ENCODE measurements at places on chromosomes 11 and 22.

GRCh38 chr22:27802346-27803073 lies 954 bp upstream of the MN1 start:
- DNase-seq: no peak

- DNase-seq: no peak
Measured at GRCh38 chr11:5622802-5623201, 2.0 kb upstream of the TRIM34 start.

GRCh38 chr11:19972651-19973050 lies 187.6 kb downstream of the DBX1 start:
- no peak for DNase-seq

DNA sequence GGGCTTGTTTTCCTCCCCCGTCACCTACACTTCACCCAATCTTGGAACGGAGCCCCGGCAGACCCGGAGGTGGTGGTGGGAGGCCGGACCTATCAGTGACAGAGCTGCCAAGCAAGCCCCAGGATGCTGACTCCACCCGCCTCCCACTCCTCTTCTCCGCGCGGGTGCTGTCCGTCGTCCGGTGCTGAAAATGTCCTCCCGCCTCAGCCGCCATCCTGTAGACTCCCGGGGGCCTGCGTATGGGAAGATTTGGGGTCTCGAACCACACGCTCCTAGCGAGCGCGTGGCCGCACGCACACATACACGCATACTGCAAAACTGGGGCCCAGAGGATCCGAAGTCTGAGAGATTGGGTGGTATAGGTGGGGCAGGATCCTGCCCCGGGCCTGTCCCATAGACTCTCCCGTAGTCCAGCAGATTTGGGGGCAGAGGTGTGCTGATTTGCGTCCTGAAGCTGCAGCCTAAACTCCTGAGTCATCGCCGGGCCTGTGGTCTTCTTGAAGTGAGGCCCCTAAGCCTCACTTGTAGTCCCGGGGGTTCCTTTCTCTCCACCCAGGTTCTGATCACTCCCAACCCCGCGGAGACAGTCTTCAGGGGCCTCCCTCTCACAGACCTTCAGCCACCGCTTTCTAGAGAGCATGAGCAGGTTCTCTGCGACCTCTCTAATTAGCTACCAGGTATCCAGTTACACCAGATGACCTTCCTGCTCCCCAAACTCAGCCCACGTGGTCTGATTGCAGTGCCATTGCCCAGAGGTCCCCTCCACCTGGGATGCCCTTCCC lies 796 bp upstream of the YIF1A start:
- DNase-seq: no peak

DNA sequence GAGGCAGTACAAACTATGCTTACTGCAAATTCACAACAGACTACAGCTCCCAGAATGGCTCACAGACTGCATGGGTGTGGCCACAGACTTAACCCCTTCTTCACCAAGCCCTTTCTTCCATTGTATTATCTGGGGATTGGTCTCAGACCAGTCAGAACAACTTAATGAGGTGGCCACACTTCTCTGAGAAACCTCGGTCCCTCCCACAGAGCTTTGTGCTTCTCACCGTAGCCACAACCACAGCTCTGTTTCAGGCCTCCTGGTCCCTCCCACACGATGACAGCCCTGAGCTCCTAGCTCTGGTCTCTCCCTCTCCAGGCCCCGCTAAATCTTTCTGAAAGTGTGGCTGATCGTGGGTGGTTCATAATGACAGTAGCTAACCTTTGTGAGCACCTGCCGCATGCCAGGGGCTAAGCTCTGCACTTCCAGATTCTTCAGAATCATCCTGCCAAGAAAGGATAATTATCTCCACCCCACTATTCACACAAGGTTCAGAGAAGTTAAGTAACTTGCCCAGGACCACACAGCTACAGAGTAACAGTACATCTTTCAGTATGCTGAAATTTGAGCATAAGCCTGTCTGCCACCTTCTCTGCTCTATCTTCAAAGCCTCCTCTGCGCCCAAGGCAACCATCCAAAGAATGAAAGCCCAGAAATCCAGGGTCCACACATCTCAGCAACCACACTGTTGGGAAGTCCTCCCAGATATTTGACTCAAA lies 5.4 kb downstream of the PDE2A start:
- no peak for DNase-seq

DNA sequence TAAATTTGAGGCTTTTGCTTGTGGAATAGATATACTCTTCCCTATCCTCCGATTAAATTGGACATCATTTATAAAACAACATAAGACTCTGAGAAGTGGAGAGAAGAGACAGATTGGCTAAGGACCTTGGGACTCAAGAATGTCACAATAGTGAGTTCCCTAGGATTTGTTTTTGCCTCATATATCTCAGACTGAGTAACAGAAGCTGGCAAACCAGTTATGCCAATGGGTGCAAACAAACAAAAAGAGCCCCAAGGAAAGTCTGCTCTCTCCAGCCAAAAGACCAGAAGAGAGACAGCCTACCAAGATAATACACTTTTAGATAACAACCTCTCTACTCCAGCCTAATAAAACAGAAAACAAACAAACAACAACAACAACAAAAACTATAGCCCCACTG lies 28.9 kb downstream of the DEUP1 start:
- no peak for DNase-seq

DNA sequence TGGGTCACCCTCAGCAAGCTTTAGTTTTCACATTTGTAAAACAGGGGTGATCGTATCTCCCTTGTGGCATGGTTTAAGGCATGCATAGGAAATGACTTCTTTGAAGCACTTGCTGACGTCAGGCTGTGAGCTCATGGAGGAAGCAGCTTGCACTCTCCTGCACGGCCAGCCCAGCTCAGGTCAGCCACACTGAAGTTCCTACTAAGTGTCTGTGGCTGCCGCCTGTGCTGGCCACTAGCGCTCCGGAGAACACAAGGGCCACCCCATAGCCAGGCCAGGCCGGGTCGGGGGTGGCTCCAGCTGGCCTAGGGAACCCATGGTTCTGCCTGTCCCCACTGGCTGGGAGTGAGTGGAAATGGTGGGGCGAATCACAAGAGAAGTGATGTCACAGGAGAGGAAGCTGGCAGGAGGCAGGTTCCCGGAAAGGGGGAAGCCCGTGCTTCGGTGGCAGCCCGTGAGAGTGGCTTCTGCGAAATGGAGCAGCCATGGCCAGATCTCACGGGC lies 28.2 kb downstream of the KCTD17 start:
- no peak for DNase-seq

DNA sequence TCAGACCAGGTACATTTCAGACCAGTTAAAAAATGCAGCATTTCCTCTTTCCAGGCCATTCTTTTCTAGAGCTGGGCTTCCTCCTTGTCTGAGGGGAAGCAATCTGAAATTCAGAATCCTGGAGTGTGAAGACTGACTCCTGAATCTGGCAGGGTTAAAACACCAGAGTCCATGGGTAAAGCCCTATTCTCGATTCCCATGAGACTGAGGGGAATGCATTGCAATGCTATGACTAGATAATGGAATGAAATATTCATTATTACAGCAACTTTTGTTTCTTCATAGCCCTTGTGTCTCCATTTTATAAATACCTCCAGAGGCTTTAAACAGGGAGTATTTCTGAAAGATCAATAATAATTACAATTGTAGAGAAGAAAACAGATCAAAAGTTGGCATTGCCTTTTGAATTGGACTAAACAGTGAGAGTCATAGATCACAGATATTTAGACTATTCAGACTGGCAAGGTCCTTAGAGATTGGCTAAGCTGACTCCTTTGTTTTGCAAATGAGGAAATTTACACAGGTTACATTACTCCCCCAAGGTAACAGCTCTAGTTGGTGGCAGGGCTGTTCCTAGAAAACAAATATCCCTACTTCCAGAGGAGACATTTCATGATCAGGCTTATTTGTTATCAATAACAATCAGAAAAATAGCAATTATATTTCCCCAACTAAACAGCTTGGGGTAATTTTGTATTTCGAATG lies 632.6 kb upstream of the KIRREL3 start:
- DNase-seq: no peak

- no peak for DNase-seq
Measured at GRCh38 chr11:3208272-3208671, 10.3 kb downstream of the MRGPRG start.

GRCh38 chr11:132033051-132033450 lies 662.6 kb downstream of the NTM start:
- DNase-seq: peak; percentile 25

Measured in retina (tissue), 1 donor.